ENCODE measurements at places on chromosomes 1 and 21. TPM values are rescaled to one million over a fixed set of nuclear protein-coding genes. Genes with fewer than 3 reads are reported as not detected.

The SFN gene
- total RNA-seq = 0.86 TPM

The DMRTA2 gene
- not detected for total RNA-seq

The PINK1 gene
- 8.3 TPM for total RNA-seq

The SERPINC1 gene
- total RNA-seq = not detected

The PTPN7 gene
- 201 TPM for total RNA-seq

The OR6K3 gene
- not detected for total RNA-seq

The MMP23B gene
- 1.5 TPM for total RNA-seq

The SPRR3 gene
- total RNA-seq = not detected

The DNAI4 gene
- 1.8 TPM for total RNA-seq

The RNU1-2 gene
- total RNA-seq = 1,278 TPM

The TTC34 gene
- 0.88 TPM for total RNA-seq

The EXO1 gene
- 56.2 TPM for total RNA-seq

The AK5 gene
- total RNA-seq = 7.2 TPM

The VPS13D gene
- total RNA-seq = 40.5 TPM

The CSMD2 gene
- total RNA-seq = not detected

The AIRE gene
- not detected for total RNA-seq

The CHAF1B gene
- 35.1 TPM for total RNA-seq

The TNFSF18 gene
- not detected for total RNA-seq

The ATP6V1G3 gene
- not detected for total RNA-seq

The KISS1 gene
- total RNA-seq = not detected

The EDN2 gene
- total RNA-seq = not detected

The MAB21L3 gene
- total RNA-seq = 0.14 TPM

The OR2L5 gene
- total RNA-seq = not detected

The PGLYRP4 gene
- 0.29 TPM for total RNA-seq

The IGSF8 gene
- 26.3 TPM for total RNA-seq

The LENEP gene
- 0.65 TPM for total RNA-seq

The PTGFR gene
- not detected for total RNA-seq

The FHAD1 gene
- total RNA-seq = 0.49 TPM

The OR2M3 gene
- total RNA-seq = not detected

The IQCC gene
- 4.6 TPM for total RNA-seq

The PYCR2 gene
- total RNA-seq = 152 TPM

The PRR9 gene
- total RNA-seq = not detected

Data from activated T-cell treated with anti-CD3 and anti-CD28 coated beads, Interleukin-2, amount 50 U/mL, for 72 hours (primary cell).